ENCODE measurements at places on chromosomes 5 and 9.

GRCh38 chr9:96115836-96116235 lies 186.1 kb downstream of the HSD17B3 start:
- no peak for DNase-seq

GRCh38 chr9:75539523-75539922 lies 350.9 kb upstream of the PCSK5 start:
- no peak for DNase-seq

DNA sequence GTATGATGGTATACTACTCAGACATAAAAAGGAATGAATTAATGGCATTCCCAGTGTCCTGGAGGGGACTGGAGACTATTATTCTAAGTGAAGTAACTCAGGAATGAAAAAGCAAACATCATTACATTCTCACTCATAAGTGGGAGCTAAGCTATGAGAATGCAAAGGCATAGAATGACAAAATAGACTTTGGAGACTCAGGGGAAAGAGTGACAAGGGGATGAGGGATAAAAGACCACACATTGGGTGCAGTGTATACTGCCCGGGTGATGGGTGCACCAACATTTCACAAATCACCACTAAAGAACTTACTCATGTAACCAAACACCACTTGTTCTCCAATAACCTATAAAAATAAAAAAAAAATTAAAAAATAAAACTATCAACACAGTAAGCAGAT lies 587.3 kb upstream of the RGMB start:
- no peak for DNase-seq

DNA sequence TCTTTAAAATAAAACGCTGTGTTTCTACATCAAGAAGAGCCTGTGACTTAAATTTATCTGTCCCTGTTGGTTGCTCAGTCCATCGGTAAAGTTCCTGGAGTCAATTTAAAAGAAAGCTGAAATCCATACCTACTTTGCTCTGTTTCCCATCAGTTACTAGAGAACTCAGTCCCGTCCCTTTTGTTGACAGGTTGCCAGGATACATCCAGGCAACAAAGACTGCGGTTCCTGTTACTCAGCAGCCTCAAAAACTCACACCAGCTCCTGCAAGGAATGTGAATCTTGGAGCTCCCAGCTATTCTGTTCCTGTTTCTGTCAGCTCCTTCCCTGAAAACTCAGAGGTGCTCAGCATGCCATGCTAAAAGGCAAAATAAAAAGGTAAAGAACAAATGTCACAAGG lies at the start of gene ZNF474:
Gene ZNF474 (plus strand): TSS at position 241 of the 400 bp plus-strand sequence. CDS start 22,445 bp downstream, outside the sequence.
- DNase-seq, result peak; percentile 97

DNA sequence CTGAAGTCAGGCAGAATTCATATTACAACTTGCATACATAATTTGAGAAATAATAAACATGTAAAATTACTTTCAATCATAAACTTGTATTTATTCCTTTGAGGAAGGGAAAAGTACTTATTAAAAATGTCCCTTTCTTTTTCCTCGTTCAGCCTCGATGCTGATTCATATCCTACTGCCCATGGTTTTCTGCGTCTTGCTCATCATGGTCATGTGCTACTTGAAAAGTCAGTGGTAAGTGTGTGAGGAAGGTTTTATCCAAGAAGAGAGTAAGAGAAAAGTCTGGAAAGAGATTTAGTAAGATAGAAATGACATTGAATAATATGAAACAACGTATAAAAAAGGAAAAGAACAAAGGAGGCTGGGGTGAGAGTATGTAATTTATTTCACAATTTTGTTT lies 85.9 kb downstream of the OSMR start:
- no peak for DNase-seq

DNA sequence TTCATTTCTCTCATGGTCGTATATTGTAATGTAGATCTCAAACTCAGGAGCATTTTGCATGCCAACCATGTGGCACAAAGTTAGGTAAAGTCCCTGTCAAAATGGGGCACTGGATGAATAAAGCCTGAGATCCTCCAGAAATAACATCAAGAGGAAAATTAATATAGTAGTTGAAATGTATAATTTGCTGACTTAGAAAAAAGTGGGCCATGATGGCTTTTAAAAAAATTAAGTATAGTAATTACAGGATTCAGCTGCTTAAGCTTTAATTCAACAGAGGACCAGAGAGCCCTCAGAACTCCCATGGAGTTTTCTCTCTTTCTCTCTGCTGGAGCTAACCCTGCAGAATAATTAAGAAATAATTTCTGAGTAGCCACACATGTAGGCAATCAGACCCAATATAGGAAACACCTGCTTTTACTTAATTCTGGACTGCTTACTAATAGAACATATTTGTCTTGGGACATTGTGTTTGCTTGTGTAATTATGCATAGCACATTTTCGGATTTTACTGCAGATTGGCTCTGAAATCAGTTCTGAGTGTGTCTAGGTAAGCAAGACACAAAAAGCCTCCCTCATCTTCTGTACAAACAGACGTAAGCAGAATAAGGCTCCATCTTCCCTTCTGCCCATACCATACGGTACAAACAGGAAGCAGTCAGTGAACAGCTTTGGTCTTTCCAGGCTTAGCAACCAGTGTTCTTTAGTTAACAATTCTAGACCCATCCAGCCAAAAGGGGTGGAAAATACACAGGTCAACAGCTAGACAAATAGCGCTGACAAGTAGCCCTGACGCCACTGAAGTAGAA lies 26.5 kb upstream of the PCSK1 start:
- no peak for DNase-seq

DNA sequence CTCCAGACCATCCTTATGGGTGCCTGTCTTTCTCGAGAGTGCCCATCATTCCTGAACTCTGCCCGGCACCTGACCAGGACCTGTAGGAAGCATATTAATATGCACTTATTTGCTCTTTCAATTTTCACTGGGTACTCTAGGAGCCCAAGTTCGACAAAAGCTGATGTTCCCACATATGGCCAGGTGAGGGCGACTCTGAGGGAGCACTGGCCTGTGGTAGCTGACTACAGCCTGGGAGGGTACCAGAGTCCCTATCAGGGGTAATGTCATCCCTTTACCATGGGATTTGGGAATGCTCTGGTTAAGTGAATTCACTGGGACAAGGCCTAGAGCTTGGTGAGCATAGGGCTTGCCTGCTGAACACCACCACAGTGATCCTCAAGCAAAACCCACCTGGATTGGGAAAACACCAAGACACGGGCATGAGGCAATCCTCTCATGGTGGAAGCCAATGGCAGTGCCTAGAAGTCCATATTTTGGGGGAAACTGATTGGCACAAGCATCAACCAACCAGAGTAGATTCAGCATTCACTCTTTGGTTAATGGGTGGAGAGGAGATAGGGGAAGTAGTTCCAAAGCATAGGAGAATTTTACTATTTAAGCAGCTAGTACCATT lies 112.2 kb downstream of the MTX3 start:
- DNase-seq, result no peak

DNA sequence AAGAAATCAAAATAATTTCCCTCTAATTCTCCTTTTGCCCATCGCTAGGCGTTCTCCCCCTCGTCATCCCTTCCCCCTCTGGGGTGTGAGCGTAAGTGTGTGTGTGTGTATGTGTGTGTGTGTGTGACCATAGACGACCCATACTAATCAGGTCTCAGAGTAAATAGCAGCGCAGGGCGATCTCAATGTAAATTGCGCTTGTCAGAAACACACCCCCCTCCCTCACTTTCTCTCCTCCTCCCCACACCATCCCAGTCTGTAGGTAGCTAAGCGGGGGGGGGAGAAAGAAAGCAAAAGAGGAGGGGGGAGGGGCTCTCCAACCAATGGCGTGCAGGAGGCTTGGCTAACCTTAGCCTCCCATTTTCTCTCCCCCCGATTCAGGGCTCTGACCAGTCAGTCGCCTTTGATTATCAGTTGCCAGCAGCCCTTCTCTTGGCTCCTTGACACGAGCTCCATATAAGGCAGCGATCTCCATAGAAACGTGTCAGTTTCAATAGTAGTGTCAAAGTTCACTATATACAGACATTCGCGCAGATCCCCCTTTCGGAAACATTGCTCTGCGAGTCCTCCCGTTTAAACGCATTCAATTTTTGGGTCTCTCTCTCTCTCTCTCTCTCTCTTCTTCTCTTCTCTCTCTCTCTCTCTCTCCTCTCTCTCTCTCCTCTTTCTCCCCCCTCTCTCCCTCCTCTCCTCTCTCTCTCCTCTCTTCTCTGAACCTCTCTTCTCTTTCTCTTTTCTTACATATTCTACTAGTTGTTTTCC lies at the start of gene NR2F1:
Gene NR2F1 (plus strand): TSS at position 546 of the 762 bp plus-strand sequence. CDS start 1,802 bp downstream, outside the sequence.
- DNase-seq, result peak; percentile 84

DNA sequence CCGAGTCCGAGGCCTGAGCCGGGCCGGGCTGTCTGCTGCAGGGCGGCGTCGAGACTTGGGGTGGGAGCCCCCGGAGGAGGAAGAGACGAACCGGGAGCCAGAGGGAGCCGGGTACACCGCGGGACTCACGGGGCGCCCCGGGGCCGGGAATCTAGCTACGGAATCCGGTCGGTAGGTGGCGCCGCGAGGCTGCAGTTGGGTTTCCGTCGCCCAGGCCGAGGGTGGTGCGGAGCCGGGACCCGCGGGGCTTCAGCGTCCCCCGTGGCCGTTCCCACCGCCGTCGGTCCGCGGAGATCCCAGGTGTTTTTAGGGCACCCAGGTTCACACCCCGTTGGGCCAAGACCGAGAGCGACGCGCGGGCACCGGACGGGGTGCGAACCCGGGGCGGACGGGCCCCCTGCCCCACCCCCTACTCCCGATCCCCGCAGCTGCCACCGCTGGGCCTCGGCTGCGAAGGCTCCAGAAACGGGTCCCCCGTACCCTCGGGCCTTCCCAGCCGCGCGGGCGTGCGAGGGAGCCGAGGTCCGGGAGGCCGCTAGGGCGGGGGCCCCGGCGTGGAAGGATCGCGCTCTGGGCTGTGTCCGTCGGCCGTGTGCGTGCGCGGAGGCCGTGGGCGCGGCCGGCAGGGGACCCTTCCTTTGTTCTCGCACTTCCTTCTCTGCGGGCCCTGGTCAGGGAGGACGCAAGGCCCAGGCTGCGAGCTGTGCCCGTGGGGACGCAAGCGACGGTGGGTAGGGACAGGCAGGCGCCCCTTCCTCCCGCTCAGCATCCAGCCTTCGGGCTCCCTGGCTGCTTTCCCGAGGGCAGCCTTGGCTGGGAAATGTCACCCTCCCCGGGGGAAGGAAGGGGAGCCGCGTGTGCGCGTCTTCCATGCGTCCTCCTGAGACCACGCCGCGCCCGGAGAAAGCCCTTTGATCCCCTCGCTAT lies 146.6 kb downstream of the GAPVD1 start:
- DNase-seq, result no peak

DNA sequence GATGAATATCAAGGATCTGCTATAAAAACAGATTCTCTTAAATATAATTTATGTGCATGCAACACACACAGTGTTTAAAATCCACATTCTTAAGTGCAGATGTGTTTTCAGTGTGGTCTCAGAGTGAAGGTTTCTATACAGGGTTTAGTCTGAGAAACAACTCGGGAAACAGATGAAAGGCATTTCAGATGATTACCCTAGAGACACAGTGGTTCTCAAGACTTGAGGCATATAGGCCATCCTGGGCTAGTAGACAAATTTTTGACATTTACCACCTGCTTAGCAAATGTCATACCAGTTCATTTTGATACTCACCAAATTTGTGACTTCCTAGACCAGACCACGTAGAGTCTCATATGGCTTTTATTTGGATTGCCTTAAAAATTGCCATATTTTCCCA lies 216.5 kb downstream of the ARL15 start:
- no peak for DNase-seq

- DNase-seq, result no peak
Measured at GRCh38 chr5:80919678-80920196, 40.4 kb upstream of the RASGRF2 start.

GRCh38 chr9:79807971-79808370 lies 236.2 kb downstream of the TLE4 start:
- DNase-seq, result no peak

DNA sequence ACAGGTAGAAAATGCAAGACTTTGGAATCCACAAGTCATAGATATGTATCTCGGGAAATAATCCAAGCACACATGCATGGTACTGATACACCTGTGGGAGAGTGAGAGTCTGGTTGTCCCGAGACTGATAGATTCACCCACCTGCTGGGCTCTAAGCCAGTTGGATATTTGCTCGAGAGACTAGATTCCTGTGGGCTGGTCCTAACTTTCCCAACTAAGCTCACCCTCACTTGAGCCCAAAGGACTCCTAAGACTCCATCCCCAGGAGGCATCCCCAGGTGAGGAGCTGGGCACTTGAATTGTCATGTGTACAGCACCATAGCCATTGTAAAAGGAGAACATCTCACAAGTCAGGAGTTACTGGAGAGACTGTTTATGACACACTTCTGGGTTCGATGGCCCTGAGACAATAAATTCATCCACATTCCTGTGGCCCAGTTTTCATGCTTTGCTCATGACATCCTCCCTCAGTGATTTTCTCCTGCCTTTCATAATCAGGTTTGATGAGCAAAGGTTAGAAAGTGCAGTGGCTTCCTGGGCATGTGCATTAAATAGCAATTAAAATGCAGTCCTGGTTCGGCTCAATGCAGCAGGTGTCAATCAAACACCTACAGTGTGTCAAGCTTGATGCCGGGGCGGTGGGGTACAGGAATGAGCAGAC lies 18.1 kb downstream of the SLC1A1 start:
- peak; percentile 77 for DNase-seq

GRCh38 chr9:114501796-114502682 lies 3.2 kb downstream of the WHRN start:
- no peak for DNase-seq

DNA sequence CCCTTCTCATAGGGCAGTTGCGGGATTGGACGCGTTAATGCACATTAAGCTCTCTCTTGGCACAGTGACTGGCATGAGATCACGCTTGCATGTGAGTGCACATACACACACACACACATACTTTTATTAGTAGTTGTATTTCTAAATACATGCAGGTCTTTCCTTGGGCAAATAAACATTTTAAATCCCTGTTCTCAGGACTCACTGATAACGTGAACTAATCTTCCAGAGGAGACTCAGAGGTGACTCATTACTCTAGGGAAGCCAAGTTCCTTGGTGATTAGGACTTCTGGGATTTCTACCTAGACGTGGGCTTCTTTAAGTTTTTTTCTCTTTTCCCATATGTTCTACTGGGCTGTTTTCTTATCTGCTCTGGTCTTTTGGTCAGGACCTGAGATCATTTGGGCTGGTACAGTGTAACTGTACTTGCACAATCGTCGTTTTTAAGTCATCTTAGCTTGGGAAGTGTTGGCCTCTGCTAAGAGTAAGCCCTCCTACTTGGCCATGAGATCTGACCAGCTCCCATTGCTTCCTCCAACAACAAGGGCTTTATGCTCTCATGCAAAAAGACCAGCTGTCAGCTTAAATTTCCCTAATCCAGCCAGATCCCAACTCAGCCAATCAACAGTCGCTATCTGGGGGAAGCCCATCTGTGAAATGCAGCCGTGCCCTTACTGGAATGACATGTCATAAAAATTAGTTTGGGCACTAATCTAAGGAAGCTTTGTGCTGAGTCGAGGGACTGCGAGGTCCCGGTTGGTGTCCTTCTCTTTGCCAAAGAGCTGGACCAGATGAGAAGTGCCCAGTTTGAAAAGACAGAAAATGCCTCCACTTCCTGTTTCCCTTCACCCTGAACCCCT lies 176.4 kb upstream of the ANKRD55 start:
- DNase-seq, result peak; percentile 37
